Small intestine (tissue), 16 donors: ENCODE measurements at places on chromosomes 11 and 22.

GRCh38 chr11:32081129-32081641 is 9.7 kb upstream of the RCN1 start:
- no peaks in the 10 kb centered on the region for H3K4me1 ChIP-seq
- H3K36me3 ChIP-seq = no peaks in the 10 kb centered on the region
- DNase-seq = no peak
- no peaks in the 10 kb centered on the region for H3K27me3 ChIP-seq
- H3K27ac ChIP-seq = no peak overlapping the region

DNA sequence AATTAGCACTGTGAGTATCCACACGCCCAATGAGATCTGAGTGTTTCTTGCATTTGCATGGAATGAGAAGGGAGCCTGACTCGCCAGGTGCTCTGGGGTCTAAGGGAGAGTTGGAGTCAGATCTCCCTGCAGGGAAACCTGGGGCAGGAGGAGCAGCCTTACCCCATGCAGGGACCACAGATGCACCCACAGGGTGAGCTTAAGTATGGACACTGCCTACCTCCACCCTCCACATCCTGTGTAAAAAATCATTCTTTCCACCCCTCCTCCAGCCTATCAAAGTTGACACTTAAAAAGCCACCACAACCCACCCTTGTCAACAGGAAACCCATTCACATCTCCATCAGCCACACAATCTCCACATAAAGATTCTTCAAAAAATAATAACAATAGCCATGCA is 67.0 kb upstream of the IGLL5 start:
- no peak overlapping the region for H3K4me3 ChIP-seq
- no peaks in the 10 kb centered on the region for H3K36me3 ChIP-seq
- no peak overlapping the region for H3K27ac ChIP-seq
- DNase-seq = peak; percentile 39

DNA sequence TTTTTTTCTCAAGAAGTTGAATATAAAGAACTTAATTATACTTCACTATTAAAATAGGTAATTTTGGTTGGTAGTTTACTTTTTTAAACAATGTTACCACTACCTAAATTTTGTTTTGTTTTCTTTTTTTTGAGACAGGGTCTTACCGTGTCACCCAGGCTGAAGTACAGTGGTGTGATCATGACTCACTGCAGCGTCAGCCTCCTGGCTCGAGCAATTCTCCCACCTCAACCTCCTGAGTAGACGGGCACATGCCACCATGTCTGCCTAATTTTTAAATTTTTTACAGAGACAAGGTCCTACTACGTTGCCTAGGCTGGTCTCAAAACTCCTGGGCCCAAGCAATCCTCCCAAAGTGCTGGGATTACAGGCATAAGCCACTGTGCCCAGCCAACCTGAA is 17.6 kb downstream of the SPCS2 start:
- no peak for DNase-seq
- no peak overlapping the region for H3K27ac ChIP-seq
- peaks cover 5% of the 10 kb centered on the region for H3K36me3 ChIP-seq
- no peak overlapping the region for H3K4me3 ChIP-seq

- DNase-seq = no peak
- no peaks in the 10 kb centered on the region for H3K27me3 ChIP-seq
- no peak overlapping the region for H3K27ac ChIP-seq
Observed at GRCh38 chr11:111886844-111887243, 7.5 kb downstream of the CFAP68 start.

GRCh38 chr11:70866834-70867233 is 385.5 kb downstream of the SHANK2 start:
- no peaks in the 10 kb centered on the region for H3K36me3 ChIP-seq
- no peaks in the 10 kb centered on the region for H3K27me3 ChIP-seq
- no peak overlapping the region for H3K4me3 ChIP-seq
- H3K27ac ChIP-seq = no peak overlapping the region

DNA sequence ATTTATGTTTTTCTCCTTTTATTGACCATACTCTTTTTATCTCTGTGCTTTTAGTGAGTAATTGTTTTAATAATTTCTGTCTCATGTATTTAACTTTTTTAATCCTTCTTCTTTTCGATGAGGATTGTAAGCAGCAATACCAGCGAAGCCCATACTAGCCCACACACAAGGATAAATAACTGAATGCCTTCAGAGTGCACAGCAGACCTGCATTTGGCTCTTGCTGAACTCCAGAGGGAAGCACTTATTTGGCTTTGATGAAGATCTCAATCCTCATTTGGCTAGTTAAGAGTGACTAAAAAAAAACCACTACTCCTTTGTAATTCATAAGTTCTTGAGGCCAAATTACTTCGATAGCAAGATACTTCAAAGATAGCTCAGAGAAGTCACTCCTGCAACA is 293.3 kb downstream of the METTL15 start:
- no peak overlapping the region for H3K27ac ChIP-seq
- no peaks in the 10 kb centered on the region for H3K36me3 ChIP-seq
- no peaks in the 10 kb centered on the region for H3K4me1 ChIP-seq
- H3K27me3 ChIP-seq = no peaks in the 10 kb centered on the region
- no peak for DNase-seq
- no peak overlapping the region for H3K4me3 ChIP-seq

DNA sequence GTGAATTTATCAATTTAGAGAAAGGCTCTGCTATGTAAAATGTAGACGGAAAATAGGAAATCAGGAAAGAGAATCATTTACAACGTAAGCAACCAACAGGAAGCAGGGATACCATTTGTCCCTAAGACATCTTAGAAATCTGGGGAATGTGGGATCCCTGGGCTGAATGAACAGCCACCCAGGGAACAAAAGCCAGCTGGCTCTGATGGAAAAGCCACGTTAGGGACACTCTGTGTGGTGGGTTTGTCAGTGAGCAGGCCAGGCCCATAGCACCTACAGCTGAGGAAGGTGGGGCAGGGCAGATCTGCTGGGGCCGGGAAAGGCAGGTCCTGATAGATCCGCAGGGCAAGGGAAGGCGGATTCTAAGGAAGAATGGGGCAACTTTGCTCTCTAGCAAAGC is 87.1 kb upstream of the CSNK2A3 start:
- no peaks in the 10 kb centered on the region for H3K27me3 ChIP-seq
- H3K4me1 ChIP-seq = peaks cover 3% of the 10 kb centered on the region
- no peak for DNase-seq
- no peaks in the 10 kb centered on the region for H3K36me3 ChIP-seq
- no peak overlapping the region for H3K4me3 ChIP-seq

- H3K4me1 ChIP-seq = no peaks in the 10 kb centered on the region
- DNase-seq = no peak
- H3K36me3 ChIP-seq = no peaks in the 10 kb centered on the region
- no peak overlapping the region for H3K27ac ChIP-seq
- H3K27me3 ChIP-seq = peaks cover 7% of the 10 kb centered on the region
Observed at GRCh38 chr11:1041149-1041467, 4.6 kb upstream of the MUC6 start.

DNA sequence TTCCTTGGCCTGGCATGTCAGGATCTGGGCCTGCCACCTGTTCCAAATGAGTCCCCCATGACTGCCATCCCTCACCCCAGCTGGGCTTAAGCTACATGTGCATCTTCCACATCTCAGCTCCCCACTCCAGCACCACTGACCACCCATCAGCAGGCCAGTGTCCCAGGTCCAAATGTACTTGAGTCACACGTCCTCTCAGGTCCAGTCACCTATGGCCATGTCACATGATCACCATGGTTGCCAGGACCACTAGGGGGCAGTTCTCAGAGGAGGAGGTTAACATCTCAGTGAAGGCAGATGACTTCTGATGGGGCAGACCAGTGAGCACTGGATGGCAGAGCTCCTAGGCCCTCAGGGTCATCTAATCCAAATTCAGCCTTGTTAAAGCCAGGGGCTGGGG is 41.9 kb upstream of the WNT11 start:
- H3K4me3 ChIP-seq = no peak overlapping the region
- no peaks in the 10 kb centered on the region for H3K4me1 ChIP-seq
- H3K27me3 ChIP-seq = no peaks in the 10 kb centered on the region
- no peak for DNase-seq

DNA sequence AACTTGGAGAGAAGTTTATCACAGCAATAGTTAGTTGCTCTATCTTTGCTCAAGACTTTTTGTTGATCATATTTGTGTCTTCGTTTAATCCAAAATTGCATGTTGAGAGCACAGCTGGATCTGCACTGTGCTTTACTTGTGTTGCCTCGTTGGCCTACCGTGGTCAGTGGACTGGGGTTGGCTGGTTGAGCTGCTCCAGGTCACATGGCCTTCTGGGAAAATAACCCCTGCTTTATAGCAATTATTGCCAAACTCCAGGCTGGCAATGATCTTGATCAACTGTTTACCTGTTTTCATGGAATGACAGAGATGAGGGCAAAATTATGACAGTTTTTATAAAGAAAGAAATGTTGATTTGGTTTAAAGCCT is 5.7 kb upstream of the PLET1 start:
- no peaks in the 10 kb centered on the region for H3K36me3 ChIP-seq
- DNase-seq = no peak
- no peaks in the 10 kb centered on the region for H3K27me3 ChIP-seq
- no peak overlapping the region for H3K27ac ChIP-seq
- H3K4me3 ChIP-seq = no peak overlapping the region

DNA sequence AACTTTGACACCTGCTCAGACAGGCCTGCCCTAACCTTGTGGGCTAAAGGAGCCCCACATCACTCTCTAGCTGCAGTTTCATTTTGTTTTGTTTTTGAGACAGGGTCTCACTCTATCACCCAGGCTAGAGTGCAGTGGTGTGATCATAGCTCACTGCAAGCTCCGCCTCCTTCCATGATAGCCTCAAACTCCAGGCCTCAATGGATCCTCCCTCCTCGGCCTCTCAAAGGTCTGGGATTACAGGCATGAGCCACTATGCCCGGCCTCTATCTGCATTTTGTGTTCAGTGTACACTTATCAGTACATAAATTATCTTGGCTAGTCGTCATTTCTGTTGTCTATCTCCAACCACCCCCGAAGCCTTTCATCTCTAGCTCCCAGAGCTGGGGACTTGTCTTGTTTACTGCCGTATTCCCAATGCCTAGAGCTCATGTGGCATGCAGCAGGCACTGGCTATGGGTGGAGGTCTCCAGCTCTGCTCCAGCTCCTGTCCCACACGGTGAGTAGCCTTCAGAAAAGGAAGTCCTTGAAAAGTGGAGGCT is 22.1 kb upstream of the PEX26 start:
- peak overlapping the region; percentile 58 for H3K27ac ChIP-seq
- no peak for DNase-seq
- no peaks in the 10 kb centered on the region for H3K4me1 ChIP-seq
- no peak overlapping the region for H3K4me3 ChIP-seq

DNA sequence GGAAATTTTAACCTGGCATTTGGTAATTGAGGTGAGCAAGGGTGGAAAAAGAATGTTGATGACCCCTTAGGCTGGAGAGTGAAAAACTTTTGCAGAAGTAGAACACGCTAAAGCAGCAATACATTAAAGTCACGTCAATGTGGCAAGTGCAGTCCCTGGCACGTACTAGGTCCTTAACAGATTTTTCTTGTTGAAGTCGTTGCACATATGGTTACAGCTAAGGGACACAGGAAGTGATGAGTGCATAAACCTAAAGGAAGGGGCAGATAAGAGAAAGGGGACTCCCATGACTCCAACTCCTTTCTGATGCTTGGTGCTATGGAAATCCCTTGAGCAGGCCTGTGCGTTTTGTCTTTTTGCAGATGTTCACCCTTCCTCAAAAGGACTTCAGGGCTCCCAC is 1.2 kb downstream of the ACCS start:
- H3K4me3 ChIP-seq = no peak overlapping the region
- H3K27me3 ChIP-seq = no peaks in the 10 kb centered on the region
- H3K36me3 ChIP-seq = no peaks in the 10 kb centered on the region
- peaks cover 4% of the 10 kb centered on the region for H3K4me1 ChIP-seq
- H3K27ac ChIP-seq = no peak overlapping the region

- no peaks in the 10 kb centered on the region for H3K27me3 ChIP-seq
- H3K36me3 ChIP-seq = no peaks in the 10 kb centered on the region
- DNase-seq = no peak
- H3K4me1 ChIP-seq = peaks cover 5% of the 10 kb centered on the region
- no peak overlapping the region for H3K4me3 ChIP-seq
Observed at GRCh38 chr22:27866135-27867084, 52.6 kb downstream of the PITPNB start.
